ENCODE measurements at places on chromosomes 13 and 19. TPM values are rescaled to one million over a fixed set of nuclear protein-coding genes. Genes with fewer than 3 reads are reported as not detected.

Gene CD22
- total RNA-seq, result 15.4 TPM

Gene LCP1
- total RNA-seq, result not detected

Gene TBXA2R
- total RNA-seq, result not detected

DNA sequence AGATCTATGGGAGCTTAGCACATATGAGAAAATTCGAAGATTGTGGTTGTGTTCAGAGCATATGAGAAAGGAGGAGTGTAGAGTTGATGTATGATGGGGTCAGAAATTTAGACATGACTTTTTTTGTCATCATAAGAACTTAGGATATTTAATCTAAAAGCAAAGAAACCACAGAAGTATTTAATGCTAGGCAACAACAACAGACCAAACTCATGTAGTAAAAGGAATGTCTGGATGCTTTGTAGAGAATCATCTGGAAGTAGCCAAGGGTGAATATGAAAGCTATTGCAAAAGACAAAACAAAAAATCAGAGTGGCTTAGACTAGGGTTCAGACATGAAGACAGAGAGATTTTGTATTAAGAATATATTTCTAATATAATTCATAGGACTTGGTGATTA, 190.3 kb downstream of the SLITRK1 start:
- no peak for DNase-seq

DNA sequence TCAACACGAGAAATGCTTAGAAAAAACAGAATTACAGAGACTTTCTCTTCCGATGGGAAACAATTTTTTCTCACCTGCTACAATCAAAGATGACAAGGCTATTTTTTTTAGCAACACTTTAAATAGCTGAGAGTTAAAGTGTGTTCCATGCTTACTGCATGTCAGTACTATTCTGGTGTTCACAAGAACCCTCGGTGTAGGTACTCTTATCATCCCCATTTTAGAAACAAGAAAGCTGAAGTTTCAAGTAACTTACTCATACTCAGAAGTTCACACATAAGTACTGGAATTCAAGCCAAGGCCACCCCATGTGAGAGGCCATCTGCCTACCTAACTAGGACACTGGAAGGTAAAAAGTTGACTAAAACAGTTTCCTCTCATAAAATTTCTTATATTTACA, 9.0 kb upstream of the TNFRSF19 start:
- no peak for DNase-seq

GRCh38 chr19:47158367-47158791, 27.7 kb downstream of the SAE1 start:
- DNase-seq, result no peak

- DNase-seq, result no peak
These were observed at the start of gene LILRA5 for GRCh38 chr19:54312436-54313377. LILRA5 (minus strand) TSS chr19:54313166; CDS start chr19:54313019, 147 bp downstream.

DNA sequence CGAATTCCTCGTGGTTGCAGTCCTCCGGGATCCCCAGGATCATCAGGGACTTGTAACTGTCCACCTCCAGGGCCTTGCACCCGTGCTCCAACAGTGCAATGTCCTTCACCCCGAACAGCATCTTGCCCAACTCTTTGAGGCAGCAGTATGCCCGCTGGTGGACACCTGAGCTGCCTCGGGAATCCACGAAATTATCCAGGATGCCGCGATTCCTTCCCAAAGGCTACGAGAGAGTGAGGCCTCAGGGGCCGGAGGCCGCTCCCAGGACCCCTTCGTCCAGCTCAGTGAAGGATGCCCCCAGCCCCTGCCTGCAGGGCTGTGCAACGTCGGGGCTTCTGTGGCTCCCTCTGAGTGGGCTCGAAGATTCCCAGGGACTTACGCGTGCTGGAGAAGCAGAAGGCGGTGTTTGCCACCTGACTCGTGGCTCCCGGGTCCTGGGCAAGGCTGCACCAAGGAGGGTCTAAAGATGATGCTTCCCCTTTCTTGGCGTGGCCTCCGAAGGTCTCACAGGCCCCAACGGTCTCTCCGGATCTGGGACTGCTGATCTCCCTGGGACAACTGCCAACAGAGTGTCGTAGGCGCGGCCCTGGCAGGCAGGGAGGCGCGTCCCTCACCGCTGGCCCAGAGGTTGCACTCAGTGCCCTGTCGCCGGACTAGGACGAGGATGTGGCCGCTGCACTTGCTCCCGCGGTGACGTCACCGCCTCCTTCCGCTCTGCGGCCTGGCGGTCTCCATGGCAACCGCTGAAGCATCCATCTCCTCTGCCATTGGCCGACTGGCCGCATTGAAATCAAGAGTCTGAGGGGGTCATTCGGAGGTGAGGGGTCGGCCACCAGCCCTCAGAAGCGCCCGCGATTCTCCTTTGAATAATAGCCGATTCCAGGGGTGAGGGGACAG, at the start of gene PNMA8C:
TSS of gene PNMA8C (minus strand) at position 698 of the 897 bp plus-strand sequence. CDS start at position 121, 577 bp downstream.
- DNase-seq, result peak; percentile 73

DNA sequence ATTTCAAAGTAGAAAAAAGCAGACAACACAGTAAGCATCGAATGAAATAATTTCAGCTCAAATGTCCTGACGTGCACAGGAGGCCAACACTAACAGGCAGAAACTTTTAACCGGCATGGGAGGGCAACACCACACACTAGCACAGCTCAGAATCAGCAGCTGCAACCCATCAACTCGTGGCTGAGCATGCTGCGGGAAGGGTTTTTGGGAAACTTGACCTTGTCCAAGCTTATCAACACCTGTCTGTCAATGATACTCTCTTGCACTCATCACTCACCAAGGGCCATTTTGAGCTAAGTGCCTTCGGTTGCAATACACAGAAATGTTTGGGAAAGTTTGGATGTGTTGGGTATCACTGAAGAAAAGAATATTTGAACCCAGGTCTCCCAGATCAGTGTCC, 483.7 kb downstream of the TSHZ3 start:
- no peak for DNase-seq

- DNase-seq, result no peak
These were observed 619 bp downstream of the MED16 start for GRCh38 chr19:892243-892893.

Gene EBI3
- total RNA-seq, result 3.3 TPM

DNA sequence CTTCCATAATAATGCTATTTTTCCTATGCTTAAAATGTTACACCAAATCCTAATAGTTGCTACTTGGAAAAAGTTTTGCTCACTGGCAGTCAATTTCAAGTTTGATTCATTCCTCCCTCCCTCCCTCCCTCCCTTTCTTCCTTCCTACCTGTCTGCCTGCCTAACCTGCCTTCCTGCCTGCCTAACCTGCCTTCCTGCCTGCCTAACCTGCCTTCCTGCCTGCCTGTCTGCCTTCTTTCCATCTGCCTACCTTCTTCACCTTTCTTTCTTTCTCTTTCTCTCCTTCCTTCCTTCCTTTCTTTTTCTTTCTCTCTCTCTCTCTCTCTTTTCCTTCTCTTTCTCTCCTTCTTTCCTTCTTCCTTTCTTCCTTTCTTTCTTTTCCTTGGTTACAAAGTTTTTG, 418.7 kb downstream of the PCDH9 start:
- no peak for DNase-seq

GRCh38 chr13:75402787-75403186, 79.2 kb downstream of the TBC1D4 start:
- no peak for DNase-seq

GRCh38 chr19:5955636-5955935, 22.4 kb downstream of the RANBP3 start:
- no peak for DNase-seq

Gene EGLN2
- 138 TPM for total RNA-seq

Gene CYP2F1
- not detected for total RNA-seq

GRCh38 chr19:46478356-46478986, 7.1 kb upstream of the PNMA8A start:
- DNase-seq, result peak; percentile 36

Gene CYP4F8
- total RNA-seq, result 0.24 TPM

GRCh38 chr13:95067303-95067702, 233.9 kb downstream of the ABCC4 start:
- no peak for DNase-seq

- DNase-seq, result no peak
These were observed 5.5 kb downstream of the PHLDB3 start for GRCh38 chr19:43499042-43499441.

Gene KLK3
- total RNA-seq, result not detected

DNA sequence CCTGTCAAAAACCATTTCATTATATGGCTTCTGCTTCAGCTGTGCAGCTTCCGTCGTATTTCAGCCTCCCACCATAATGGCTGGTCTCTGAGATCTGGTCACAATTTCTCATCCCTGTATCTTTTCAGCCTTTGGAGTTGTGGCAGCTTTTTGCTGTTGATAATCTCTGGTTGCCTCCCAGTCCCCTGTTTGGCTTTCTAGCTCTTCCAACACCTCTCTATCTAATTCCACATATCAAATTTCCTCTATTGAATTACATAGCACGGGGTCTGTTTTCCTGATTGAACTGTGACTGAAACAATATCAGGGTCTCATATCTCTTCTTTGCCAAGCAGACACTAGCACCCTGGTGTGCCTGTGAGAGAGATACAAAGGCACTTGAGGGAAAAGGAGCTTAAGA, 222.1 kb upstream of the OBI1 start:
- DNase-seq, result no peak

Gene OR7D2
- total RNA-seq, result not detected

Gene S1PR4
- 0.58 TPM for total RNA-seq

DNA sequence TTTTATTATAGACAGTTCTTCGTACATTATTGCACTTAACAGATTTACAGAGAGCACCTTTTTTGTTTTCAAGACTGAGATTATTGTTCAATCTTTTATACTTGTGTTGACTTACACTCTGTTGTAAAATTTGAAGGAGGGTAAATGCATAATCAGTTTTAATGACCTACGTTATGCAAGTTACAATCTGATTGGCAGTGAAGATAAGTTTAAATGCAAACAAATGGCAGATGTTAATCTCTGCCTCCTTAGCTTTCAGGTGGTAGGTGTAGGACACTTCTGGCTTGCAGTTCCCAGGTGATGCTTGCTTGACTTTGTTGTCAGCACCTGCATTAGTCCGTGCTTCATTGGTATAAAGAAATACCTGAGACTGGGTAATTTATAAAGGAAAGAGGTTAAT, 424.9 kb downstream of the FGF9 start:
- no peak for DNase-seq

Gene S1PR5
- total RNA-seq, result 4.6 TPM

Gene RDH8
- total RNA-seq, result not detected

Data from Caki2 (cell line).